T follicular helper cell (primary cell): ENCODE measurements at places on chromosomes 1 and 21.

DNA sequence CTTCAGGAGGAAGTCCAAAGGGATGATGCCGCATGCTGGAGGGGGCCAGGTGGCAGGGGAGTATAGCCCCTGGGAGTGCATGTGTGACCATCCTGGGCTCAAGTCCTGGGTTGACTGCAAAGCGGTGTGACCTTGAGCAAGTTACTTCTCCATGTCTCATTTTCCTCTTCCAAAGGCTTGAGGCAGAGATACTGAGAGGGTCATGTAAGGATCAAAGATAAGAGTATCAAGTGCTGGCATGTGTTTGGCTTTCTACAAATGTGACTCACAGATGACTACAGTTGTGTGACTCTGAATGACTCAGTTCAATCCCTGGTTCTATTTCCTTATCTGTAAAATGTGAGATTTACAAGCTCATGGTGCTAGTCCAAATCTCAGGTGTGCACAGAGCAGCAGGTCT lies 26.1 kb downstream of the PROK1 start:
- DNase-seq: no peak

- no peak for DNase-seq
Observed at GRCh38 chr21:36926989-36927718, 39.3 kb downstream of the HLCS start.

DNA sequence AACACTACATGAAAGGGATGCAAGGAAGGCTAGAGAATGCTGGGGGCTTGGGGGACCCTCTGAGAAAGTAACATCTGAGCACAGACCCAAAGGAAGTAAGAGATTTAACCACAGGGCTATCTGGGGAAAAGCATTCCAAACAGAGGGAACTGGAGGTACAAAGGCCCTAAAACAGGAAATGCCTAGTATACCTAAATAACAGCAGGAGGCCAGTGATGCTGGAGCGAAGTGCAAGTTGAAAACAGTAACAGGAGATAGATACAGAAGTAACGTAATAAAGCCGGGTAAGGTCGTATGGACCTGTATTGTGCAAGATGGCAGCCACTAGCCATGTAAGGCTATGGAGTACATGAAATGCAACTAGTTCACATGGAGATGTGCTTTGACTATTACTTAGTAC lies 52.1 kb downstream of the CD34 start:
- no peak for DNase-seq

DNA sequence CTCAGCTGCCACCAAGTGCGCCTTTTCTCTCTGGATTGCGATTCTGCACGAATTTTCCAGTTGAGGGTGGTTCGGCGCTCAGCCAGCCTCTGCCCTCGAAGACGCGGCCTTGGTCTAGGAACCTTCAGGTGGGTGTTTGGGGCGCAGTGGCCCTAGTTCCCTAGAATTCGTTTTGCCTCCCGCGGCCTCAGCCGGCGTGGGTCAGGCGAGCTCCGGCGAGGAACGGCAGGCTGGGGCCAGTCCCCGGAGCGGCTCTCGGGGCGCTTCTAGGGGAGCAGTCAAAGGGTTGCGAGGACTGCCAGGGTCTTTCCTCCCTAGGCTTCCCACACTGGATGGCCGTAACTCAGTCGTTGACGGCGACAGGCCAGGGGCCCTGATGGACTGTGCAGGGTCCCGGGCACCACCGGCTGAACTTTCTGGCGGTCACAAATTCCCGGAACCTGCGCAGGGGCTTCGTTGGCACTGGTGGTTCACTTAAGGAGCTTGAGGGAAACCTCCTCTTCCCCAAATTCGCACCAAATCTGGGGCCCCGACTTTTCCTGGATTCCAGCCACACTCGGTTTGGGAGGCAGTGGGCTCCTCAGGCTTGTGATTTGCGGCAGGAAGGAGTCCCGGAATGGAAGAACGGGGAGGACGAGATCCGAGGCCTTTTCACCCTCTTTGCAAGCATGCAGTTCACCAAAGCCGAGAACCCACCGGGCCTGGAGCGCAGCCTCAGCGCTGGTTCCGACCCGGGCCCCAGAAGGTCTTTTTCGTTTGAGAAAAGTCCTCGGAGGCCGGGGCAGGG lies 1.2 kb downstream of the DMBX1 start:
- no peak for DNase-seq

DNA sequence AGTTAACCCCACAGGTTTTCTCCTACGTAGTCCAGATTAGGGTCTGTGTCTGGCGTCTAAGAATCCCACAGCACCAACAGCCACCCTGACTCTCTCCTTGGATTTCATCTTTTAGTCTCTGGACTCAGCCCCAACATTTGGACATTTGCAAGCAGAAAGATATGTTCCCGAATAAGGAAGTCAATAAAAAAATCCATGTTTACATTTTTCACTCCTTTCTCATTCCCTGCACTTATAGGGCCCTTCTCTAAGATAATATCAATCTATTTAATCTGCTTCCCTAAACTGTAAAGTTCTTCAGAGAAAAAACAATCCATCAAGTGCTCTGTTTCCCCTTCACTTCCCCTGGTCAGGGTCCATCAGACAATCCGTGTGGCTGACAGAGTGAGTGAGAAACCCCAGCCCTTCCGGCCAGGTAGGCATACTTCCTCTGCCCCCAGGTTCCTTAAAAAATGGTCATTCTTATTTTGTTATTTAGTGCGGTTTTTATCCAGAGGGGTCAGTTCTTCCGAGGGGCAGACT lies 105.9 kb upstream of the CDC42BPA start:
- DNase-seq: no peak

DNA sequence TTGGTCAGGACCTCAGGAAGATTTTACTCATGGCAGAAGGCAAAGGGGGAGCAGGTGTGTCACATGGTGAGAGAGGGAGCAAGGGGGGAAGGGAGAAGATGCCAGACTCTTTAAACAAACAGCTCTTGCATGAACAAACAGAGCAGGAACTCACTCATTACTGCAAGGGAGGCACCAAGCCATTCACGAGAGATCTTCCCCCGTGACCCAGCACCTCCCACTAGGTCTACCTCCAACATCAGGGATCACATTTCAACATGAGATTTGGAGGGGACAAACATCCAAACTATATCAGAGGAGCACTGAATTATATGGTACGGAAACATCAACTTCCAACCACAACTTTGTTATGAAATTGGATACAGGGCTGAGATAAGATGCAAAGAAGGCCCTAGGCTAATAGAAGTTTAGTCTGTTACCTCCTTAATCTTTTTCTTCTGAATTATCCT lies 164.9 kb downstream of the ST6GALNAC3 start:
- DNase-seq: no peak

DNA sequence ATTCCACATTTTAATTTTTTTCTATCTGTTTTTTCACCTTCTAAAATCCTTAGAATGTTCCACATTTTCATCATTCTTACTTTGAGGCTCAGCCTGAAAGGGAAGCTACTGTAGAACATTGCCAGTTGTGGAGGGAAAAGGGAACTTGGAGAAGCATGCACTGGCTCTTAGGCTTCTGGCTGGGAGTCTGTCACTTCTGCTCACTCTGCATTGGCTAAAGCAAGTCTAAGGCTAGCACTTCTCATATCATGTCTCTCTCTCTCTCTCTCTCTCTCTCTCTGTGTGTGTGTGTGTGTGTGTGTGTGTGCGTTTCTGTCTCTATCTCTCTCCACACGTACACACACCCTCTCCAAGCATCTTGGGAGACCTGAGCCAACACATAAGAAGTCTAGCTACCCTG lies 49.6 kb upstream of the ADAR start:
- DNase-seq: no peak

DNA sequence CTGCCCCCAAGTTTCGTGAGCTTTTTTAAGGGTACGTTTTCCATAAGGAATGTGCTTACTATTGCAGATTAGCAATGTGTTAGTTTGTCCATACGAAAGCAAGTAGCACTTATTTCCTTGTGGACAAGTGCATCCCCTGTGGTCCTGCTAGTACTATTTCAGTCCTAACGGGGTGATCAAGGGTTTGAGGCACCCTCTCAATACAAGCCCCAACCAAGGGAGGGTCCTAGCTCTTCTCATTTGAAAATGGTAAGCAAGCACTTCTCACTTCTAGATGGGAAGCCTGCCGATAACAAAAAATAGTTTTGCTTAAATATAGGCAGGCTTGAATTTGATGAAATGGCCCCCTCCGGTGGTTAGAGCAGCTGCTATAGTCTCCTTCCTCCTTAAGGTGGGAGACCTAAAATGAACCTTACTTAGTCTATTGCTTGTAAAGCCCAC lies 64.0 kb upstream of the HMCN1 start:
- DNase-seq: peak; percentile 37

- DNase-seq: no peak
Observed at GRCh38 chr1:78420181-78420580, 70.6 kb upstream of the PTGFR start.

DNA sequence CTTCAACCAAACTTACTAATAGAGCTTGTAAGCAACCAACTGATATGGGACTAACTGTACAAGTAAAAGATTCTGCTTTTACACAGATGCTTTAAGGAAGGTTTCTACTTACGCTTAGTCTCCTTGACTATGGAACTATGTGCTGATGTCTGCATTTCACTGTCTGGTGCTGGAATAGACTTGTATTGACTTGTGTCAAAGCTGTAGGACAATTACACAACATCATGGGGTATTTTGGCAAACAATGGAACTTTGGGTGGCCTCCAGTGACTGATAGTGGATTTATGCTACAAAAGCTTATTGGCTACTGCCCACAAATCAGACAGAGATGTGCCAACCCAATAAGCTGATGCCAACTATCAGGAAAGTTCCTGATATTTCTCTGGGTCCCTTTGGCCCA lies 10.6 kb downstream of the CBR1 start:
- DNase-seq: no peak

- no peak for DNase-seq
Observed at GRCh38 chr21:17089091-17089491, 423.8 kb upstream of the CXADR start.

DNA sequence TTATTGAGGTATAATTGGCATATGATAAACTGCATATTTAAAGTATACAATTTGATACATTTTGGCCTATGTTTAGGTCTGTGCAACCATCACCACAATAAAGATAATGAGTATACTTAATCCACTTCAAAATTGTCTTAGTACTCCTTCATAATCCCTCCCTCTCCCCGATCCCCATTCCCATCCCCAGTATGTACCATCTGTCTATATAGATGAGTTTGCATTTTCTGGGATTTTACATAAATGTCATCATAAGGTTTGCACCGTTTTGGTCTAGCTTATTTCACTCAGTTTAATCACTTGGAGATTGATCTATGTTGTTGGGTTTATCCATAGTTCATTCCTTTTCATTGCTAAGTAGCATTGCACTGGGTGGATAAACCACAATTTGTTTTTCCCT lies 74.3 kb downstream of the POFUT2 start:
- DNase-seq: no peak

DNA sequence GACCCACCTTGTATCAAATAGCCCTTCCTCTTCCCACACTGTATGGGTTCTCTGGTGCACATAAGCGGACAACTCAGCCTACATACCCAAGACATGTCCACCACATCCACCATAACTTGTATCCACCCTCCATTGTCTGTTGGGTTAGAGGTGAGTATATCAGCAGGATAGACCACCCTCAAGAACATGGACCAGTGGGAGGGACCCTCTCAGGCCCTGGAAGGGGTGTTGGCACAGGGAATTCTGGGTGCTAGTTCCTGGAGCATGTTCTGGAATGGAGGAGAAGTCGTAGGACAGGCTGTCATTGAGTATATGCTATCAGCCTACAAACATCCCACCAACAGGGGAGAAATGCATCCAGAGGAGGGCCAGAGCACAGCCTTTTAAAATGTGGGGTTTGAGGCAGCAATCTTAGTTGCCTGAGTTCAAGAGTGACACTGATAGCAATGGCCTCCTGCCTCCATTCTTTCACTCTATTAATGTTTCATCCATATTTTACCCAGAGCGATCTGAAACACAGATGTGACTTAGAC lies 7.5 kb downstream of the CD55 start:
- no peak for DNase-seq

- DNase-seq: no peak
Observed at GRCh38 chr1:60425528-60425927, 352.0 kb upstream of the C1orf87 start.

DNA sequence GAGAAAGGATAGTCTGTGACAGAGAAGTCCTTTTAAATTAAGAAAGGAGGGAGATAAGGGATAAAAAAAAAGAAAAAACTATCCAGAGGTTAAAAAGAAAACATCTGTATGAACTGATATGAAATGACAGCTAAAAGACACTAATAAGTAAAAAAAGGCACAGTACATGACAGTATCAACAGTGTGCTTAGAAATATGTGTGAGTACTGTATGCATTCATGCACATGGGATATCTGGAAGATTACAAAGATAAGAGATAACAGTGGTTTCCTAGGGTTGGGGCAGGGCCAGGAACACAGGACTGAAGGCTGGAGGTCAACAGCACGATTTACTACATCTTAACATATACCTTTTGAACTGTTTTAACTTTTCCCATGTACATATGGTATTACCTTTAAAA lies 13.3 kb downstream of the PTP4A2 start:
- DNase-seq: no peak

DNA sequence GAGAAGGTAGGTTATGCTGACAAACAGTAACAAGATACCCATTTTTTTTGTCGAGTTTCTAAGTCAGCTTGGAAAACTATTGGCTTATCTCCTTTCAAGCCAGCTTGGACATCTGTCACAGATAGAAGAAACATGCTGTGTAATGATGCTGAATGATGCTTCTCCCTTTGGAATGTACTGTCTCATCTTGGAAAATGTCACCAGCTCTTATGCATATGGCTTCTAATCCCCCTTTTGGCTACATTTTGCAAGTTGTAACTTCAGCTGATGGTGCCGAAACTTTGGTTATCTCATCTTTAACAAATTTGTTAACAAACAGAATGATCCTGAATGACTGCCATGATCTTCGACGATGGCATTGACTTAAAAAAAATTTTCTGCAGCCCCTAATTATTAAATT lies 68.8 kb upstream of the ST6GALNAC3 start:
- DNase-seq: no peak

- no peak for DNase-seq
Observed at GRCh38 chr21:38830671-38831525, 25.2 kb downstream of the ETS2 start.

- no peak for DNase-seq
Observed at GRCh38 chr21:45850181-45850580, 131.4 kb upstream of the COL6A1 start.

DNA sequence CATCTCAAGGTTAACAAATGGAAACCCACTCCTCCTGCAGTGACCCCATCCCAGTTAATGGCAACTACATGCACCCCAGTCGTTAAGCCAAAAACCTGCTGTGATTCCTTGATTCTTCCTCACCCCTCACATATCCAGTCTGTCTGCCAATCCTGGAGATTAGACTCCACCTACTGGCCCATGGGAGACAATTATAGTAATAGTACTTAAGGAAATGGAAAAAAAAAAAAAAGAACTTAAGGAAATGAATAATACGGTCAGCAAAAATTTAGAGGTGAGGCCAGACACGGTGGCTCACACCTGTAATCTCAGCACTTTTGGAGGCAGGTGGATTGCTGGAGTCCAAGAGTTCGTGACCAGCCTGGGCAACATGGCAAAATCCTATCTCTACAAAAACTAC lies 7.0 kb downstream of the NOL9 start:
- DNase-seq: no peak

- no peak for DNase-seq
Observed at GRCh38 chr1:210072129-210072528, 134.1 kb downstream of the SYT14 start.

DNA sequence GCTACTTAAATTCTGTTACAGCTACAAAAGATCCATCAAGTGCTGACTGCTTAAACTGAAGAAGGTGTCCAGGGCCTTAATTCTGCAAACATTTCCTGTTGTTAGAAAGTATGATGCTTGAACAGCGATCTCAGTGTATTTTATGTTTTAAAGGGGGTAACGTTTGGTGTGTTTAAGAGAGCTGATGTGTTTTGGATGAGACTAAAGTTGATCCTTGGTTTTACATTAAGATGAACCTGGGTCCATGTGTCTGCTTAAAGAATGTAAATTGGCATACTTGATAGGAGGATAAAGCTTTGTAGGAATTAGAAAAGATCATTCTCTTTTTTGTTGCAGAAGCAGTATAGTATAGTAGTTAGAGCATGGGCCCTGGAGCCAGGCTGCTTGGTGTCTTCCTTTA lies 3.6 kb downstream of the IER5 start:
- DNase-seq: no peak
